ENCODE measurements at places on chromosomes 7 and 10.

DNA sequence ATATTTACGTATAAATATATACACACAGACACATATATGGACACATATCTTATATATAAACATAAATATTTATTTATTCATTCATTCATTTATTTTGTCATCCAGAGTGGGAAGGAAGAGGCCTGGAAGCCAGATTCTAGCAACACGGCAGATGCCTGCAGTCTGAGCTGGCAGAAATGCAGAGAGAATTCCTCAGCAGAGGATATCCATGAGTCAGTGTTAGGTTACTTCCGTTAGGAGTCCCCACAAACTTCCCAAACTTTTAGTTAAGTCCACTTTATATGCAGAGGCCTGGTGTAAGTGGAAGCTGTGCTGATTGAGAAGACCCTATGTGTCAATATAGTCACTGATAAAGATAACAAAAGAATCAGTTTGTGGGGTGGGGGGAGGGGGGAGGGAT, 89.6 kb downstream of the PPP1R17 start:
- no peaks in the 10 kb centered on the region for H3K4me1 ChIP-seq
- no peak overlapping the region for H3K4me3 ChIP-seq
- no peak overlapping the region for H3K27ac ChIP-seq

DNA sequence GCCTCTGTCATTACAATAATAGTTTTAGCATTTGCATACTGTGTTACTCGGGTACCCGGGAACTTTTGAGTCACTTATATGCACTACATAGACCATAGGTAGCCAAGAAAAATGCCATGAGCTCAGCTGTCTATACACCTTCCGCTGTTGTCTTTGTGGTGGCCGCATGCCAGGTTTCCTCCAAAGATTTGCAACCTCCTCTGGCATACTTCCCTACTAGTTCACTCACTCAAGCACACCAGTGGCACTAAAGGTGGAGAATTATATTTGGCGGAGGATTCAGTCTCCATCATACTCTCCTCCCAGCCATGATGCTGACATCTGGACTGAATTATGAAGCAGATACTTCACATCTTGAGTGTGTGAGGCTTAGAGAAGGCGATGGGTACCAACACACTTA, 35.6 kb upstream of the GRB10 start:
- H3K27ac ChIP-seq, result no peak overlapping the region
- no peaks in the 10 kb centered on the region for H3K36me3 ChIP-seq
- no peaks in the 10 kb centered on the region for H3K4me1 ChIP-seq
- no peak for DNase-seq
- no peak overlapping the region for H3K4me3 ChIP-seq

- no peaks in the 10 kb centered on the region for H3K36me3 ChIP-seq
- H3K4me1 ChIP-seq, result no peaks in the 10 kb centered on the region
- no peak for DNase-seq
- no peak overlapping the region for H3K27ac ChIP-seq
- no peaks in the 10 kb centered on the region for H3K27me3 ChIP-seq
Observed at GRCh38 chr7:85356916-85357315, 170.1 kb upstream of the SEMA3D start.

DNA sequence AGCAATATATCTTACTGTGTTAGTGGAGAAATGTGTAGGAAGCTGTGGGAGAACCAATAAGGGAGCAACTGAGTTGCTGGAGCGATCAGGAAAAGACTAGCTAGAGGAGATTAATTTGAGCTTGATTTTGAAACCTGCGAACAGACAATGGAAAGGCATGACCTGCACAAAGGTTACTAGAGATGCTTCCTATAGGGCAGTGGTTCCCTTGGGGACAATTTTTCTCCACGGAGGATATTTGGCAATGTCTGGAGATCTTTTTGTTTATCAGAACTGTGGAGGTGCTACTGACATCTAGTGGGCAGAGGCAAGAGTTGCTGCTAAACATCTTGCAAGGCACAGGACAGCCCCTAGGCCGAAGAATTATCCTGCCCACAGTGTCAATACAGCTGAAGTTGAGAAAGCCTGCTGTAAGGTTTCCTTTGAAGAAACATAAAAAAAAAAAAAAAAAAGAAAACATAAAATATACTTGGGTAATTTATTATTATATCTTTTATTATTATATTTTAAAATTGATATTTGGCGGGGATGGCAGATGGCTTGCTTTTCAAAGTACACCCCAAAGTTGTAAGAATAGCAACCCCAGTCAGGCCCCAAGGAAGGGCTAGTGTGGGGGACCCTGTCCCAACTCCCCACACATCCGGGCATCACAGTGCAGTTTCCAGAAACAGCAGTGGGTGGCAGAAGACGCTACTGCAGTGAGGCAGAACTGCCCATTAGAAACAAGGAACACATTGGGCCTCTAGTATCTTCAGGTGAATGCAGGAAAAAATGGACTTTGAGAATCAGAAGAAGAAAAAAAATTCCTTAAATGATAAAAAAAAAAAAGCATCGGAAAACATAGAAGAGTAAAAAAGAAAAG, 481.6 kb downstream of the SH2D4B start:
- no peak overlapping the region for H3K4me3 ChIP-seq
- H3K4me1 ChIP-seq, result no peaks in the 10 kb centered on the region
- no peaks in the 10 kb centered on the region for H3K27me3 ChIP-seq
- DNase-seq, result no peak
- H3K36me3 ChIP-seq, result no peaks in the 10 kb centered on the region

- no peak for DNase-seq
- H3K27me3 ChIP-seq, result no peaks in the 10 kb centered on the region
- H3K4me1 ChIP-seq, result no peaks in the 10 kb centered on the region
- H3K27ac ChIP-seq, result no peak overlapping the region
- no peak overlapping the region for H3K4me3 ChIP-seq
Observed at GRCh38 chr7:90081621-90082020, 72.6 kb upstream of the STEAP1 start.

DNA sequence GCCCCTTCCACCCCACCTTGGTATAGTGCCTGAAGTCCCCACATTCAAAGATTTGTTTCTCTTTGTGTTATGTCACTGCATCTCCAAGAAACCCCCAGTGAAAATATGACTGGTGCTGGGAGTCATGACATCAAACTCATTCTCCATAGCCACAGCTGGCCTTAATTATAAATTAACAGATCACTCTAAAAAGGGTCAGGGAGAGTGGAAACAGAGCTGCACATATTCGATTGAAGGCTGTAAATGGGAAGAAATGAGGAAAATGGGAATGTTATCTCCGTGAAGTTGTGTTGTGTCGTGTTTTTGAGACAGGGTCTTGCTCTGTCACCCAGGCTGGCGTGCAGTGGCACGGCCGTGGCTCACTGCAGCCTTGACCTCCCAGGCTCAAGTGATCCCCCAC, 24.2 kb upstream of the NUP42 start:
- no peak overlapping the region for H3K4me3 ChIP-seq
- no peaks in the 10 kb centered on the region for H3K4me1 ChIP-seq
- no peaks in the 10 kb centered on the region for H3K27me3 ChIP-seq
- no peak for DNase-seq
- peaks cover 63% of the 10 kb centered on the region for H3K36me3 ChIP-seq
- H3K27ac ChIP-seq, result no peak overlapping the region

DNA sequence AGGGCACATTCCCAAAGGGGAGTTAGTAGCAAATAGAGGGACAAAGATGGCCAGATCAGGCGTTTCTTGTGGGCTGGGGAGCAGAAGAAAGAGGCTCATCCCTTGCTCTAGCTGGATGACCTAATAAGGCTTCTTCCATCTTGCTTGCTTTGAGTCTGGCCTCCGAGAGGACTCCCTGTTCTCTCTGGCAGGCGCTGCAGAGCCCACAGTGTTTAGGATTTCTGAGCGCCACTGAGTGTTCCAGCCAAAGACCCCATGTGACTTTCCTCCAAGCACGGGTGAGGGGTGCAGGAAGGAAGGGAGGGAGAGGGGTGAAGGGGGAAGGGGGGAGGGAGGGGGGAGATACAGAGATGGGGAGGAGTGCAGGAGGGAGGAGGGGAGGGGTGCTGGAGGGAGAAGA, 203.8 kb upstream of the SVIL start:
- peak; percentile 96 for DNase-seq
- peak overlapping the region; percentile 88 for H3K27ac ChIP-seq
- no peaks in the 10 kb centered on the region for H3K27me3 ChIP-seq
- no peaks in the 10 kb centered on the region for H3K36me3 ChIP-seq
- H3K4me3 ChIP-seq, result no peak overlapping the region
- H3K4me1 ChIP-seq, result no peaks in the 10 kb centered on the region

GRCh38 chr10:100687143-100688003, 58.0 kb upstream of the PAX2 start:
- H3K27ac ChIP-seq, result no peak overlapping the region
- peaks cover 92% of the 10 kb centered on the region for H3K27me3 ChIP-seq
- H3K4me3 ChIP-seq, result no peak overlapping the region
- H3K36me3 ChIP-seq, result no peaks in the 10 kb centered on the region
- H3K4me1 ChIP-seq, result no peaks in the 10 kb centered on the region
- DNase-seq, result no peak

DNA sequence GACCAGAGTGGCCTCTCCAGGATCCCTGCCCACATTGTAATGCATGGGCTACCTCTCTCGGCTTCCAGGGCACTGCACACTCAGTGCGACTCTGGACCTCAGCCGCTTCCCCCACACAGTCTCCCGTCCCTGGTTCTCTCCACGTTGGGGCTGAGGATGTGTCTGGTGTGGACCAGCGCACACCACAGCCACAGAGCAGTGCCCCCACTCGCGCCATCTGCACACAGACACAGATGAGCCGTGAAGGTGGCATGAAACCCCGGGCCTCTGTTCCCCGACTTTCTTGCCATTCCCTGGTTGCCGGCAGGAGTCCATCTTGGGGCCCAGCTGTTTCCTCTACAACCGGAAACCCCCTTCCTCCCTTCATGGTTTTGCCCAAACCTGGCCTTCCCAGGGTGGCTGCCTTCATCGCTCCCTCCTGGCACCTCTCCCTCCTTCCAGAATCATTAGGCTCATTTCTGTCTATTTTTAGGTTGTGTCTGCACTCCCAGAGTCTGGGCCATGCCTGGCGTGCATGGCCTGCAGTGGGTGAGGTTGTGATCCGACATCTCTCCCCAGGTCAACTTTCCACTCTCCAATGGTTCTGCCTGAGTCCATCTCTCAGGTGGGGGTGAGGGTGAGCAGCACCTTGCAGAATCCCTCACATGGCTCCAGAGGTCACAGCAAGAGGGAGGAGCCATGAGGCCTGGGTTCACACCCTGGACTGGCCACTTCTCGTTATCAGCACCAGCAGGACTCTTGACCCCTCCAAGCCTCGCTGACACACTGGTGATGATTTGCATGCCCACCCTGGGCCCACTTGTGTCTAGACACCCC, 10.1 kb downstream of the RASGEF1A start:
- H3K27ac ChIP-seq, result no peak overlapping the region
- no peak overlapping the region for H3K4me3 ChIP-seq
- no peaks in the 10 kb centered on the region for H3K27me3 ChIP-seq

DNA sequence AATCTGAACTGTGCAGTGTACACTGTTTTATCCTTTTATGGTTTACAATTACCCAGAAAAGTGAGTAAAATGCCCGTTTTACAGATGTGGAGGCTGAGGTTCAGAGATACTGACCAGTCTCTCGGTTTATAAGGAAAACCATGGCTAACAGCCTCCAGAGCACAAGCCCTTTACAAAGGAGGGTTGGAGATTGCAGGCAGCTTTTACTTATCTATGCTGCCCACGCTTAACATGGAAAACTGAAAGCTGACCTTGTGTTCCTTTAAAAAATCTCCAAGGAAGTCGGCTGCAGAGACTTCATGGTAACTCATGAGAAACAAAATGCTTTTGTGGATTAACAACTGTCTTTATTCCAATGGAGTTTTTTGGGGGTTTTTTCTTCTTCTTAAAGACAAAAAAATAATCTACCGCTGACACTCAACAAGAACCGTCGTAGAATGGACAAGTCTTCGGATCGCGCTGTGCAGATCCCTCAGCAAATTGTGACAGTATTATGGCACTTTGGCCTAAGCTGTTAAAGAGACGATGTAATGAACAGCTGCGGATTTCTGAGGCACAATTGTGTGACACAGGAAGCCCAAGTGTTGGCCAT, 654 bp upstream of the SLF2 start:
- no peaks in the 10 kb centered on the region for H3K36me3 ChIP-seq
- H3K27me3 ChIP-seq, result no peaks in the 10 kb centered on the region
- no peaks in the 10 kb centered on the region for H3K4me1 ChIP-seq
- H3K27ac ChIP-seq, result peak overlapping the region; percentile 98

GRCh38 chr7:25770235-25770634, 381.8 kb upstream of the NFE2L3 start:
- no peaks in the 10 kb centered on the region for H3K36me3 ChIP-seq
- no peaks in the 10 kb centered on the region for H3K27me3 ChIP-seq
- peaks cover 29% of the 10 kb centered on the region for H3K4me1 ChIP-seq
- no peak overlapping the region for H3K4me3 ChIP-seq

DNA sequence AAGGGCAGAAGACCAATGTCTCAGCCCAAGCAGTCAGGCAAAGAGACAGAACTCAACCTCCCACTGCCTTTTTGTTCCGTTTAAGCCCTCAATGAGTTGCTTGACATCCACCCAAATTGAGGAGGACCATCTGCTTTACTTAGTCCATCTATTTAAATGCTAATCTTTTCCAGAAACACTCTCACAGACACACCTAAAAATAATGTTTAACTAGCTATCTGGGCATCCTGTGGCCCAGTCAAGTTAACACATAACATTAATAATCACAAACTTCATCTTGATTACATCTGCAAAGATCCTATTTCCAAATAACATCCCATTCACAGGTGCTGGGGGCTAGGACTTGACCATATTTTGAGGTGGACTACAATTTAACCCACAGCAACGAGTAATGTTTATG, 115.7 kb downstream of the RAB11FIP2 start:
- no peaks in the 10 kb centered on the region for H3K36me3 ChIP-seq
- H3K27ac ChIP-seq, result no peak overlapping the region
- DNase-seq, result no peak

DNA sequence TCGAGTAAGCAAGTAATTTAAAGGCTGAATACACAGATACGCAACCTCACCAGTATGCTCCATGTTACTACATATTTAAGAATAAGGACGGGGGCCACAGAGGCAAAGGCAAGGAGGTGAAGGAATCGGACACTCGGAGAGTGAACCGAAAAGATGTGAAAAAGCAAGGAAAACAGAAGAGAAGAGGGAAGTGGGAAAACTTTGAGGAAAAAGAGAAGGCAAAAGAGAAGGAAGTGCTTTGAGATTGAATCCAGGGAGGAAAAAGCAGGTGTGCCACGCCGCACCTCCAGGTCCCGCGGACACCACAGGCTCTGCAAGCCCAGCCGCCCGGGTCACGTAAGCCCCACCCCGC, 367 bp upstream of the AVL9 start:
- no peaks in the 10 kb centered on the region for H3K27me3 ChIP-seq
- no peak for DNase-seq
- no peaks in the 10 kb centered on the region for H3K36me3 ChIP-seq
- H3K4me1 ChIP-seq, result peaks cover 27% of the 10 kb centered on the region
- peak overlapping the region; percentile 99 for H3K4me3 ChIP-seq

GRCh38 chr10:21894648-21895342, 108.7 kb downstream of the DNAJC1 start:
- no peaks in the 10 kb centered on the region for H3K4me1 ChIP-seq
- no peak overlapping the region for H3K27ac ChIP-seq
- no peak overlapping the region for H3K4me3 ChIP-seq
- no peak for DNase-seq
